GM03348 (cell line): ENCODE measurements at places on chromosomes 2 and 18.

- no peak for DNase-seq
Measured at GRCh38 chr2:205500065-205500464, 182.2 kb upstream of the NRP2 start.

GRCh38 chr2:42976351-42976750 is 184.0 kb upstream of the HAAO start:
- DNase-seq = no peak

DNA sequence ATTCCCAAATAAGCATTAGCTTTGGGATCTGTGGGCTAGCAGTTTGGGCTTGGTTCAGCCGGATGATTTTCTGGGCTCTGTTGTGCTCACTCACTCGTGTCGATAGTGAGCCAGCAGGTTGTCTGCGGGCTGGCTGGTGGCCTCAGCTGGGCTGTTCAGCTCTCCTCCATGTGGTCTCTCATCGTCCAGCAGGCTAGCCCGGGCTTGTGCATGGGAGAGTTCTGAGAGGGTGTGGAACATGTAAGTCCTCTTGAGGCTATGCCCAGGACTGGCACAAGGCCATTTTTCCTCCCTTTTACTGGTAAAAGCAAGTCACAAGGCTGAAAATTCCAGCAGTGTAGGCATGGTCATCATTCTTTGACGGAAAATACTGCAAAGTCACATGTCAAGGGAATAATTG is 38.5 kb downstream of the NTSR2 start:
- DNase-seq = no peak

- DNase-seq = no peak
Measured at GRCh38 chr18:58429442-58429841, 199.4 kb downstream of the ALPK2 start.

GRCh38 chr18:63917817-63918216 is 10.1 kb downstream of the SERPINB10 start:
- DNase-seq = no peak

DNA sequence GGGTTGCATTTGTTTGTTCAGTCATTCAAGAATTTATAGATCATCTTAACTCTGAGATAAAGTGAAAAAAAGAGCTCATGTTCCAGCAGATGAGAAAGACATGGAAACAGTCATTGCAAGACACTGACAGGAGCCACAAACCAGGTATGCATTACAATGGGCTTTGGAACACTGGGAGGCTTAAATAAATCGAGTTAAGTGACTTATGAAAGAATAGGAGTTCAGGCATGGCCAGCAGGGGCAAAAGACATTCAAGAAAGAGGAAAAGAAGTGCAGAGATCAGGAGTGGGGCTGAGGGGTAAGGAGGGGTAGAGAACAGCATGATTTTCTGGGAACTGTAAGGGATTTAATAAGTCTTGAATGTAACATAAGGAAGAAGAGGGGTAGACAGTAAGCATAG is 121.2 kb upstream of the EPC2 start:
- DNase-seq = no peak

DNA sequence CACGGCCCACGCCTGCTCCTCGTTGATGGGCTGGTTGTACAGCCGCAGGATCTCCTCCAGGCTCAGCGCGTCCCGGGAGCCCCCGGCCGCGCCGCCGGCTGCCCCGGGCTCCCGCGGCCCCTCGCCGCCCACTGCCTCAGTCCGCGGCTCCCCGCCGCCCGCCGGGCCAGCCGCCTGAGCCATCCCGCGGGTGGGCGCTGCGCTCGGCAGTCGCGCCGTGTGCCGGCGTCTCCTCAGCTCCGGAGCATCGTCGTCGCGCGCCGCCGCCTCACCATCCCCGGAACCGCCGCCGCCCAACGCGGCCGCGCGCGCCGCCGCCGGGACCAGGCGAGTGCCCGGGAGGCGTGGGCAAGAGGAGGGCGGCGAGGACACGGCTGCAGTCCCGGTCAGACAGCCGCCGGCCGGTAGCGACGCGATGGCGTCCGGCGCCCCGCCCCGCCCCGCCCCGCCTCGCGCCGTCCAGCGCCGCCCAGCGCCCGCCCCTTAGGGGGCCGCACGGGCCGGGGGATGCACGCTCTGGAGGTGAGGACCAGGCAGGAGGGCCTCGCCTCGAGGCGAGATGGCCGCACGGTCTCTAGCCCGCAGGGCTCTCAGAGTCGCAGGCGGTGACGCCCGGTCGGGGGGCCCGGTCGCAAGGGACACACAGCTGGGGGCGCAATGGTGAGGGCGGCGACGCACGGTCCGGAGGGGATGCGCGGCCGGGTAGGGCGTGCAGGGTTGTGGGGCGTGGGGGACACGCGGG is at the start of gene SPIRE1:
TSS of gene SPIRE1 (minus strand) at position 424 of the 742 bp plus-strand sequence. CDS start at position 183, 241 bp downstream.
- DNase-seq = peak; percentile 92

DNA sequence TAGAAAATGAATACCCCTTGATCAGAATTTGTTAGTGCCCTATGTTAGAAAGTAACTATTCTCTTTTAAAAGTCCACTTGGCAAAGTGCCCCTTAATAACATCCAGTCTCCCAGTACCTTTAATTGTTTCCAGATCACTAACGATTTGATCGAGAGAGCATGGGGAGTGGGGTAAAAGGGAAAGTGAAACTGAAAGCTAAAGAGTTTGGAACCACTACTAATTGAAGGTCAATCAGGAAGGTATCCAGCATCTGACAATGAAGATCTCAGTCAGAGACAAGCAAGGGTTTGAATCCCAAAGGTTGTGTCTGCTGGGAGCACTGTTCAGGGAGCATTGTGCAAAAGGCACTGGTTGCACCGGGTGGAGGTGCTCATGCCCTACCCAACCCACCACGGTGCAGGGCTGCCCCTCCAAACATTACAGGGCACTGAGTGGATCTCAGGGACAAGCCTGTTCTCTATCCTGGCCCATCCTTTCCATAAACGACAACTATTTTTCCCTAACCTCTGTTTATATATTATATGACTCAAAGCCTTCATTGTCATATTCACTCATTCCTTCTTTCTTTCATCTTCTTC is 14.6 kb upstream of the RIT2 start:
- DNase-seq = peak; percentile 12

DNA sequence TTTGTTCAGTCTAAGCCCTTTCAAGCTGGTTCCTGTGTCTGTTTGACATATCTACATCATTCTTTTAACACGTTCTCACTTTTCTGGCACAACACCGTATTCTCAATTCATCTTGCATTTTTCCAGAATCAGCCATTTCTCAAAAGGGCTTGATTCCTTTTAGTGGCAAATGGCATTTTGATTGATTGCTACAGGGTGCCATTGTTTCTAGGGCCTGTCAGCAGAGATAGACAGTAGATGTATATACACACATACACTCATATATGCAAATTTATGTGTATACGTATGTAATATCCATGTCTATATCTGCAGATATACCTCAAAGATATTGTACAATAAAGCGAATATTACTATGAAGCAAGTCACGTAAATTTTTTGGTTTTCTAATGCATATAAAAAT is 367.9 kb upstream of the TNP1 start:
- no peak for DNase-seq

- no peak for DNase-seq
Measured at GRCh38 chr2:235054919-235055318, 103.1 kb downstream of the SH3BP4 start.
